ENCODE measurements at places on chromosomes 7 and 10.
A peak's percentile ranks its signal among the peaks of the same experiment; 100 is the strongest.

GRCh38 chr7:100476903-100477870 lies 1.8 kb downstream of the TSC22D4 start:
- no peaks in the 10 kb centered on the region for H3K27me3 ChIP-seq
- peaks cover 64% of the 10 kb centered on the region for H3K4me1 ChIP-seq
- DNase-seq: no peak
- peak overlapping the region; percentile 92 for H3K4me3 ChIP-seq
- peaks cover 14% of the 10 kb centered on the region for H3K36me3 ChIP-seq

- H3K4me1 ChIP-seq: no peaks in the 10 kb centered on the region
- no peaks in the 10 kb centered on the region for H3K36me3 ChIP-seq
- H3K27me3 ChIP-seq: no peaks in the 10 kb centered on the region
- no peak overlapping the region for H3K4me3 ChIP-seq
Observed at GRCh38 chr7:80070391-80070790, 64.2 kb upstream of the GNAI1 start.

DNA sequence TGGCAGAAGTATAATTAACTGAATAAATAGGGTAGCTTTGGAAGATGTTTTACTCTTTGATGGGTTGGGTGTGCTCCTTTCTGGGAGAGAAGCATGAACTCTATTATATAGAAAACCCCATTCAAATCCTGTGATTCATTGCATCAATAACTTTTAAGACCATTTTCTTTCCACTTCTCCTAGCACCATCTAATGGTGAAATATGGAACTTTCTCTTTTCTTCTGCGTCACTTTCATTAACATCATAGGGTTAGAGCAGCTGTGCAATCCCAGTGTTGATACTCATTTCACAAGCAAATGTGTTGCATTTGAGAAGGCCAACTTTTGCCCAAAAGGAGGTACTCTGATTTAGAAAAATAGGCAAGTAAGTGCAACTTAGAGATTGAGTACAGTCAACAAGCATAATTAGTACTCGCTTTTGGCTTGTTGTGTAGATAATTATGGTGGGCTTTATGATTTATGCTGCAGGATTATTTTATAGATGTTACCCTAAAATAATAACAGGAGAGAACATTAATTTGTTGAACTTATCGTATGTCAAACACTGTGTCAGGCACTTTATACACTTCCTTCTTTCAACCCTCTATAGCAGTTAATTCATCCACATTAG lies 92.9 kb downstream of the CPED1 start:
- no peaks in the 10 kb centered on the region for H3K27me3 ChIP-seq
- no peaks in the 10 kb centered on the region for H3K36me3 ChIP-seq
- peaks cover 11% of the 10 kb centered on the region for H3K4me1 ChIP-seq
- no peak for DNase-seq

DNA sequence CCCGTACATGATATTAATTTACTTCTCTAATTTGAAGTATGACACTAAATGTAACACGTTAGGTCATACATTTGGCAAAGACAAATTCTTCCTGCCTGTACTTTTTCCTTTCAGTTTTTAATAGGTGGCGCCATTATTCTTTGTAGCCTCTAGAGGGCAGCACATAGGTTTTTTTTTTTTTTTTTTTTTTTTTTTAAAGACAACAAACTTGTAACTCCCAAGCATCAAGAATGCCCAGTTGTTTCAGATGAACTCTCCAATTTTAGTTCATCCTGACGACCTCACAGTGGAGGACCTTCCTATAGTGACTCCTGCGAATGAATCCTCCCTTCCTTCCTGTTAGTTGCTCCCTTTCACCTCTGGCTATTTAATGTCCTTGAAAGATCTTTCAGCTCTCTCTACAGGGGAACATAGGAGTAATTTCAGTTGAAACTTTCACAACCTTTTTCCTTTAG lies 139.3 kb upstream of the HDAC9 start:
- H3K27ac ChIP-seq: no peak overlapping the region
- no peaks in the 10 kb centered on the region for H3K27me3 ChIP-seq
- H3K4me1 ChIP-seq: no peaks in the 10 kb centered on the region
- no peak overlapping the region for H3K4me3 ChIP-seq
- DNase-seq: no peak
- no peaks in the 10 kb centered on the region for H3K36me3 ChIP-seq

GRCh38 chr7:2757361-2757903 lies 69.4 kb downstream of the AMZ1 start:
- peak overlapping the region; percentile 22 for H3K4me3 ChIP-seq
- no peaks in the 10 kb centered on the region for H3K27me3 ChIP-seq
- no peak for DNase-seq
- H3K36me3 ChIP-seq: no peaks in the 10 kb centered on the region
- peak overlapping the region; percentile 97 for H3K27ac ChIP-seq

DNA sequence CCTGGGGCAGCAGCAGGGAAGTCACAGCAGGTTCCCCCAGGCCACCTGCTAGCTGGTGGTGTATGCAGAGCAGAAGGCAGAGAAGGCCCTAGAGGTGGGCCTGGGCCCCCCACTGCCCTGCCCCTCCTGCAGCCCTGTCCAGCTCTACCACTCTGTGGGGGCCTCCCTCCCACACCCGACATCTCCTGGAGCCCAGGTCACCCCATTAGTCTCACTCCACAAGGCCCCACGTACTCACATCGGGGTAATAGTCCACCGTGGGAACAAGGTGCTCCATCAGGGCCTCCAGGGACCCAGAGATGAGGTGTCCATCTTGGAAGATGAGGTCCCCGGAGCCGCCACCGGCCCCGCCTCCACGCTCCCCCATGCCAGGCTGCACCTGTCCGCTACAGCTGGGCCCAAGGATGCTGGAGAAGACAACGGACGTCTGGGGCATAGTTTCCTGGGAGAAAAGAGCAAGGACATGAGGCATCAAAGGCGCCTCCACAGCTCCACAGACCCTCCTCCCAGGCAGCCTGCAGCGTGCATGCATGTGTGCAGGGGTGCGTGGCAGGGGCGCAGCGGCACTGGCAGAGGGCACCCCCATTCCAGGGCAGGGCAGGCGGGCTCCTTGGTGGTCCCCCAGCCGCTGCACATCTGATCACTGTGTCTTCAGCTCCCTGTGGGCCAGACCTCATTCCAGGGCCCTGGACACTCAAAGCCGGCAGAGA lies 61.0 kb downstream of the RASGEF1A start:
- H3K27ac ChIP-seq: no peak overlapping the region
- no peak overlapping the region for H3K4me3 ChIP-seq
- H3K27me3 ChIP-seq: no peaks in the 10 kb centered on the region
- no peaks in the 10 kb centered on the region for H3K36me3 ChIP-seq
- DNase-seq: no peak

- peak overlapping the region; percentile 59 for H3K27ac ChIP-seq
- DNase-seq: no peak
- H3K4me3 ChIP-seq: no peak overlapping the region
- peaks cover 88% of the 10 kb centered on the region for H3K4me1 ChIP-seq
Observed at GRCh38 chr10:77867124-77867719, 59.3 kb downstream of the DLG5 start.

DNA sequence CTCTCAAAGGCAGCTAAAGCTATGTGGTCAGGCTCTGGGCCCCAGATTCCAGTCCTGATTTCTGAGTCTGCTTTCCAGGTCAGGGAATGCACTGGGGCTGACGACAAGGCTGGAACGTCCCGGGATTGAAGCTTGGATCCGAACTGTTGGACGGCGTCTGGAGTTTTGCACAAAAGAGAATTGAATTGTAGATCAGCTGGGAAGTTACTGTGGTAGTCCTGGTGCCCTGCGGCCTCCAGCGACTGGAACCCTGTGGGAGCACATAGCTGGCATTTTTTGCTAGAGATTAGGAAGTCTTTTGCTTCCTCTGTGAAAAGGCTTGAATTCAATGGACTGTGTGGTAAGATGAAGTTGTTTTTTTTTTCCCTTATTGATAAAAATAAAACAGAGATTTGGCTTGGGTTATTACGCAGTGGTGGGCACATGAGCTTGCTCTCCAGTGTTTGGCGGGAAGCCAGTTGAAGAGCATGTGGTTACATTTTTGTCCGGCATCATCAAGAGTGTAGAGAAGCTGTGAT lies at the start of gene HK1:
TSS of gene HK1 (plus strand) at position 51 of the 518 bp plus-strand sequence.
- no peak for DNase-seq
- H3K4me3 ChIP-seq: no peak within 1 kb of the TSS
- H3K27me3 ChIP-seq: no peaks in the 10 kb centered on the region
- no peaks in the 10 kb centered on the region for H3K36me3 ChIP-seq

DNA sequence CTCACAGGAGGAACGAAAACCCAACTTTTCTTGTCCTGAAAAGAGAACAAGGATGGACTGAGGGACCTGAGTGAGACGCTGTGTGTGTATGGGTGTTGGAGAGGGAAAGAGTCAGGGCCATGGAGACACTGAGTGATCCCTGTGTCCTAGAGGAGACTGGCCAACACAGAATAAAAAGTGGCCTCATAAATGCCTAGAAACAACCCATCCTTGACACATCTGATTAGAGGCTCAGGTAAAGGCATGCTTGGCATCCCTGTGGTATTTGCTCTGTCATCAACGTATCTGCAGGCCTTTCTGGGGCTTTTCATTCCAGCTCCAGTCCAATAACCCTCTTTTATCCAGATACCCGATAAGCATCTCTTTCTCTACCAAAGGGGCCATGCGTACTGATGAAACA lies 86.3 kb downstream of the FGFR2 start:
- DNase-seq: no peak
- no peaks in the 10 kb centered on the region for H3K27me3 ChIP-seq

GRCh38 chr7:93117327-93117726 lies 452 bp downstream of the SAMD9 start:
- peaks cover 39% of the 10 kb centered on the region for H3K4me1 ChIP-seq
- H3K4me3 ChIP-seq: peak overlapping the region; percentile 47
- H3K36me3 ChIP-seq: peaks cover 11% of the 10 kb centered on the region
- DNase-seq: no peak

DNA sequence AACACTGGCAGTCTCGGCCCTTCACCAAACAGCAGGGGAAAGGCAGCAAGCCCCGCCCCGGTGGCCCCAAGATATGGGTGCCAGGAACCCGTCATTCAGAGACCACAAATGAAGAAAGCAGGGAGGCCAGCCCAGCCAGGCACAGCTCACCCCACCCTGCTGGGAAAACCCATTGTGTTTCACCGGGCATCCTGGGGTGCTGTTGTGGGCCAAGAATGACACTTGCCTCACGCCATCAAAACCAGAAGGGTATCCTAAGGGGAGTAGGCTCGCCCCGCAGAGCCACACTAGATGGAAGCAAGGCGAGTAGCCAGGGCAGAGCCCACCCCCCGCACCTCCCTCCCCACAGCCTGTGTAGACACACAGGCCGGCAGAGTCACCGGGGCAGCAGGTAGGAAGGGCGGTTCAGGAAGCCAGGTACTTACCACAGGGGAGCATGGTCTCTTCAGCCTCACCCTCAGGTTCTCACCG lies 72.5 kb upstream of the KCNMA1 start:
- H3K4me1 ChIP-seq: peaks cover 6% of the 10 kb centered on the region
- no peak for DNase-seq
- no peaks in the 10 kb centered on the region for H3K27me3 ChIP-seq
- H3K4me3 ChIP-seq: no peak overlapping the region

- no peak for DNase-seq
- no peak overlapping the region for H3K27ac ChIP-seq
Observed at GRCh38 chr7:22666732-22667131, 60.3 kb upstream of the IL6 start.

DNA sequence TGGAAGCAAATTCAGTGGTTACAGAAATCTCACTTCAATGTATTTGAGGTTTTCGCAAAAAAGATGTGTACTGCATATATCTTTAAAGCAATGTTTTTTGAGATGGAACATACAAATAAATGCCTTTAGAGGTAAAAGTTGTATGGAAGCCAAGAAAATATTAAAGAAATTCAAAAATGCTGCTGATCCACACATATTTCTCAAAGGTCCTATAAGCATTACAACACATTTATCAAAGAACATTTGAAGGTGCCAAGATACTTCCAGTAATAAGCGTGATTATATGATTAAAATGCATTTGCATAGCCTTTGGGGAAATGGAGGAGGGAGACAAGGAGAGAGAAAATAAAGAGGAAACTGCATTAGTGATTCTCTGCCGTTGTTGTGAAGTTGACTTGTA lies 260.1 kb downstream of the BICC1 start:
- no peaks in the 10 kb centered on the region for H3K36me3 ChIP-seq
- no peaks in the 10 kb centered on the region for H3K27me3 ChIP-seq
- H3K4me3 ChIP-seq: no peak overlapping the region

Measured in vagina (tissue), 2 donors.